ENCODE measurements at places on chromosomes 5 and 9. TPM values are rescaled to one million over a fixed set of nuclear protein-coding genes. Genes with fewer than 3 reads are reported as not detected.

GRCh38 chr5:67038817-67039603, 157.6 kb downstream of the CD180 start:
- DNase-seq, result no peak

DNA sequence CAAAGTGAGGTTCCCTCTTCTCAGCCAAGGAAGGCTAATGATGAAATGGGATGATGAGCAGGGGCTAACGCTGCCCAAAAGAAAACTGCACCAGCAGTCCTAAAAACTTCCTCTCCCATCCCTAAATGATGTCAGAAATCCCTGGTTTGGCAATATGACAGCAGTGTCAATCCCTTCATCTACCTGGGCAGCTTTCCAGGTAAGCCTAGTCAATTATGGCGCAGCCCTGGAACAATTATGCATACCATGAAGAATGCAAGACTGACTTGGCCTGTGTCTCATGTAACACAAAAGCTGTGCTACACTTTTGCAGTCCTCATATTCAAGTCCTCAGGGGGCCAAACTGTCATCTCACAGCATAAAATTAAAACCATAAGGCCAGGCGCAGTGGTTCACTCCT, 7.0 kb downstream of the DMGDH start:
- DNase-seq, result no peak

GRCh38 chr5:89276566-89277305, 393.8 kb upstream of the MEF2C start:
- DNase-seq, result no peak

DNA sequence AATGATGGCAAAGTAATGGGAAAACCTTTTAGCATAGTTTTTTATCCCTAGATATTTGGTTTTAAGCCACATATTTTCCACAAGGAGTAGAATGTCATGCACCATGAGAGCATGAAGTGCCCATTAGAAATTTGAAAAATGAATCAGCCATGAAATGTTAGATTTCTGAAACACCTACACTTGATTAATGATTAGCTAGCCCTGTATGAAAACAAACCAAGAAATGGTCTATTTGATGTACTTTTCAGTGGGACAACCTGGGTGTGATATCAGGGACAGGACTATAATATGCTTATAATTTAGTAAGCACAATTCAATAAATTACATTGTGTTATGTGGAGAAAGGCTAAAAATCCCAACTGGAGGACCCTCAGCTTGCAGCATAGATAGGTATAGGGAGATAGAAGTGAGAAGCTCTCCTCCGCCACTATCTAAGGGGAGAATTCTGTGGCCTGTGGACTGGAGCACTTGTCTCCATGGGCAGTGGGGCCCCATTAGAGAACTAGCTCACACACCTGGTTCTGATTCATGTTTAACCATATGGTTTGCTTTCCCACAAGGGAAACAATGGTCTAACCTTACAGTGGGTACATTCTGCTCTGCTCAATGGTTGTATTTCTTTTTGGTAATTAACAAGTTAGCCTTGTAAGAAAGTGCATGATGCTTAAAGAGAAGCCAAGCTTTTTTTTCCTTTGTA, 35.2 kb downstream of the NUP214 start:
- DNase-seq, result peak; percentile 29

- no peak for DNase-seq
These were observed 29.3 kb upstream of the NR3C1 start for GRCh38 chr5:143432658-143433239.

Gene BHMT2
- 2.0 TPM for polyA plus RNA-seq

DNA sequence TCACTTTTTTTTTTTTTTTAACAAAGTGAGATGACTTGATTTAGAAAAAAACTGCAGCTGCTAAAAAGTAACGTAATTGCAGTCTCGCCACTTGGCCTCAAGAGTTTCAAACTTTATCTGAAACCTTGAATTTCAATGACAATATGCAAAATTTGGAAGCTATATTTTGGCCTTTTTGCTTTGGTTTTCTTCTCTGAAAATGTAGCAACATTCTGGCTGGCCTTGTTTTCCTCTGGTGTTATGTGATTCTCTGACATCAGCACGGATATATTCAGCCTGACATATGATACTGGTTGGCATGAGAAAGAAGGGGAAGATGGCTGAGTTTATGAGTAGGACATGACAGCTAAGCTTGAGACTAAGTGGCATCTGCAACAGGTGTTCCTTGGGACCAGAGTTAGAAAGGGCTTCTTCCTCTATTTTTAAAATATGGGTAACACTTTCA, 136.5 kb downstream of the MEF2C start:
- no peak for DNase-seq

- DNase-seq, result no peak
These were observed 217.0 kb upstream of the TARS1 start for GRCh38 chr5:33223563-33224284.

Gene HMGCR
- polyA plus RNA-seq, result 56.2 TPM

Gene CDKN2B-AS1
- polyA plus RNA-seq, result 0.32 TPM

- peak; percentile 48 for DNase-seq
These were observed 98.4 kb upstream of the GDNF start for GRCh38 chr5:37938076-37938852.

DNA sequence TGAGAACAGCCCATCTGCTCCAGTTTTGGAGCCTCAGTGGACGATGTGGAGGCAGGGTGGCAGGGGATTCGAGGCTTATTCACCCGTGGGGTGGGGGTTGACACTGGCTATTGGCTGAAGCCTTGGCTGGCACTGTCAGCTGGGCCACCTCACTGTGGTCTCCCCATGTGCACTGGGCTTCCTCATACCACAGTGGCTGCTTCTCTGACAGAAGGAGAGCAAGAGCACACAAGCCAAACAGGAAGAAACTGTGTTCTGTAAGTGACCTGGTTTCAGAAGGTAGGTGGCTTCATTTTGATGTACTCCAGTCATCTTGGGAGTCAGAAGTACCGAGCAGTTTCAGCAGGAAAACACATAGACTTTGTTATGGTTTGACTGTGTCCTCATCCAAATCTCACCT, 24.7 kb upstream of the CTNND2 start:
- no peak for DNase-seq

DNA sequence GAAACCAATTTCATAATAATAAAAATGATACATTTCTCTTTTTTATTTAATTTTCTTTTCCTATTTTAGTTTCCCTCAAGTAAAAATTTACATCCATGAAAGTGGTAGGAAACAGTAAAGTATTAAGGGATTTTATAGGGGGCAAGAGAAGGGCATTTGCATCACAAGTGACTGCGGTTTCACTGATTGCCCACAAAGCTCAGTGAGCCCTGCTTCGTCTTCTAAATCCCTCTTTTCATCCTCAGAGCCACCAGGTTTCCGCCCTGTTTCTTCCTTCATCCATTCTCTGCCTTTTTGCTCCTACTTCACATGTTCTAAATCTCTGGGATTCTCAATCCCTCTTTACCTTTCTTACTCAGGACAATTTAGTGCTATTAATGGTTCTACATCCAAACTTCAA, 491.4 kb downstream of the LRRC70 start:
- DNase-seq, result no peak

Gene LECT2
- polyA plus RNA-seq, result not detected

- peak; percentile 65 for DNase-seq
These were observed 241.4 kb upstream of the ZNF462 start for GRCh38 chr9:106621313-106622163.

Gene POC5
- 7.7 TPM for polyA plus RNA-seq

Gene FAT2
- 0.78 TPM for polyA plus RNA-seq

Gene PCDHGA8
- 0.06 TPM for polyA plus RNA-seq

Gene HAVCR2
- 38.4 TPM for polyA plus RNA-seq

DNA sequence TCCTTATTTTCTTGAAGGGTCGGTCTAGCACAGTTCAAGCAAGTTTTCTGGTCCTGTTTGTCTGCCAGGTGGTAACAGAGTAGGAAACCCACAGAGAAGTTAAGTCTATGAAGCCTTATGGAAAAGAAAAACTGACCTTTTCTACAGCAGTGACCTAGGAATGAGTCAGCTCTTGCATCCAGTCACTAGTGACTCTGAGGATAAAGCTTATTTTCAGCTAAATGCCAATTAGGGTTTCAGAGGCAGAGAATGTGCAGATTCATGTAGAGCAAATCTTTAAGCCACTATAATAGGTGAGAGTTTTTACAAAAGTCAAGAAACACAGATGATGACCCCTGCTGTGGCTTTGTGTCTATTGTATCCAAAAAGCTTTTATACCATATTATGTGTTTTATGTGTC, 100.7 kb downstream of the CWC27 start:
- no peak for DNase-seq

DNA sequence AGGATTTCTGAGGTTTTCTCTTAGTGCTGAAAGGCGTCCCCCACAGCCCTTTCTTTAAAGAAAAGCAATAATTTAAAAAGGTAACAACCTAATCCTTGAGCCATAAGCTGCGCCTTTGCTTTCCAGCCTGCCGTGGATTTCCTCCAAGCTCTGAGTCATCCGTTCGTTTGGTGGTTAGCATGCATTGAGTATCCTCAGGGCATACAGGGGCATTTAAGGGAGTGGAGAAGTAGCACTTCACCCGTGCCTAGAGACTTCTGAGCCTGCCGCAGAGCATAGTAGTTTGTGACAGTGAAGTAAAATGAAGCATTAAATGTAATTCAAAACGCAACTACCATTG, 892 bp upstream of the TNC start:
- peak; percentile 79 for DNase-seq

Data from lung (tissue), 17 donors.